ENCODE measurements at places on chromosomes 5 and 9. TPM values are rescaled to one million over a fixed set of nuclear protein-coding genes. Genes with fewer than 3 reads are reported as not detected.

Gene SHROOM1
- polyA plus RNA-seq, result 0.70 TPM

Gene MOB3B
- polyA plus RNA-seq, result 7.1 TPM

Gene DUSP1
- 705 TPM for polyA plus RNA-seq

Gene SPINK4
- polyA plus RNA-seq, result not detected

Gene PCDHB10
- polyA plus RNA-seq, result not detected

Gene STOML2
- 89.9 TPM for polyA plus RNA-seq

Gene AGXT2
- polyA plus RNA-seq, result not detected

Gene ANKH
- 18.4 TPM for polyA plus RNA-seq

Gene IFNB1
- polyA plus RNA-seq, result not detected

Gene COQ4
- polyA plus RNA-seq, result 36.4 TPM

Gene IFNA13
- not detected for polyA plus RNA-seq

Gene HAPLN1
- polyA plus RNA-seq, result not detected

Gene SEPTIN8
- 1.1 TPM for polyA plus RNA-seq

Gene ADCY2
- polyA plus RNA-seq, result not detected

Gene C9orf153
- 0.14 TPM for polyA plus RNA-seq

Gene MACROH2A1
- 121 TPM for polyA plus RNA-seq

Gene FBP1
- polyA plus RNA-seq, result 7.1 TPM

Gene KCNT1
- not detected for polyA plus RNA-seq

Gene ARHGEF39
- polyA plus RNA-seq, result 0.64 TPM

Gene TRMO
- 14.0 TPM for polyA plus RNA-seq

Gene HACD4
- 4.4 TPM for polyA plus RNA-seq

Gene ACOT12
- not detected for polyA plus RNA-seq

Gene CNTRL
- polyA plus RNA-seq, result 30.4 TPM

Gene PCDHGB7
- polyA plus RNA-seq, result 0.21 TPM

Gene PCDHB4
- not detected for polyA plus RNA-seq

Gene TMC1
- polyA plus RNA-seq, result not detected

Gene CER1
- polyA plus RNA-seq, result not detected

Gene LYRM7
- 11.3 TPM for polyA plus RNA-seq

Gene SLC34A3
- not detected for polyA plus RNA-seq

Gene ALDH1A1
- 0.10 TPM for polyA plus RNA-seq

Gene NREP
- 5.3 TPM for polyA plus RNA-seq

Gene TCF7
- polyA plus RNA-seq, result 41.7 TPM

Gene PFN3
- not detected for polyA plus RNA-seq

Gene CTSV
- not detected for polyA plus RNA-seq

Gene RGS7BP
- polyA plus RNA-seq, result not detected

Gene CDH9
- polyA plus RNA-seq, result not detected

Gene RHOBTB3
- 1.9 TPM for polyA plus RNA-seq

Gene ENHO
- polyA plus RNA-seq, result not detected

Gene MED22
- polyA plus RNA-seq, result 26.7 TPM

Gene CDK9
- polyA plus RNA-seq, result 65.3 TPM

Gene RAD17
- 29.6 TPM for polyA plus RNA-seq

Gene IFNA21
- polyA plus RNA-seq, result not detected
